AG10803 (cell line): ENCODE measurements at places on chromosomes 7 and 10.

DNA sequence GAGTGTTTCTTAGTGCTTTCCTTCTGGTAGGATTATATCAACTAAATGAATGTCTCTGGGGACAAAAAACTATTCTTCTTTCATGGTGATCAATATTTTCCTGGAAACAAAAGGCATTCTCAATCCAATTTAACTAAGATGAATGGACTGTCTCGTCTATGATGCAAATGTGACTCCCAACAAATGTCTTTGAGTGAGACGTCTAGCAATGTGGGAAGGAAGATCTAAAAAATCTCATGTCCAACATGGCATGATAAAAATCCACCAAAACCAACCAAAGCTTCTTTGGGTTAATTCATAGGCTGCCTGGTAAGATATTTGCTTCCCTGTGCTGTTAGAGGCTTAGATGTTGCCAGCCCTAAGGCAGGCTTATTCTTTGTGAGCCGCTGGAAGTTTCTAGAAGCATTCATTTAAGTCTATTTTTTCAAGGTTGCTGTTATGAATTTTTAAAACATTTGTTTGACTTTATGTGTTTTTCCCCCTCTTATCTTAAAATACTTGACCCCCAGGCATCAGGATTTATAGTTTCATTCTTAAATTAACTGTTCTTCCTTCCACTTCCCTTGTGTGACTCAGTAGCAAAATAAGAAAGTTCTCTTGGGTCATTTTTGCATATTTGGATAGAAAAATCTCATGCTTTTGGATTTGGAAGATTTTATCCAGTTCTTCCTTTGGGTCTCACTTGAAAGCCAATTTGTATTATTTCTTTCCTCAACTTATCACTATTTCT is 156.3 kb downstream of the NRP1 start:
- DNase-seq: no peak

DNA sequence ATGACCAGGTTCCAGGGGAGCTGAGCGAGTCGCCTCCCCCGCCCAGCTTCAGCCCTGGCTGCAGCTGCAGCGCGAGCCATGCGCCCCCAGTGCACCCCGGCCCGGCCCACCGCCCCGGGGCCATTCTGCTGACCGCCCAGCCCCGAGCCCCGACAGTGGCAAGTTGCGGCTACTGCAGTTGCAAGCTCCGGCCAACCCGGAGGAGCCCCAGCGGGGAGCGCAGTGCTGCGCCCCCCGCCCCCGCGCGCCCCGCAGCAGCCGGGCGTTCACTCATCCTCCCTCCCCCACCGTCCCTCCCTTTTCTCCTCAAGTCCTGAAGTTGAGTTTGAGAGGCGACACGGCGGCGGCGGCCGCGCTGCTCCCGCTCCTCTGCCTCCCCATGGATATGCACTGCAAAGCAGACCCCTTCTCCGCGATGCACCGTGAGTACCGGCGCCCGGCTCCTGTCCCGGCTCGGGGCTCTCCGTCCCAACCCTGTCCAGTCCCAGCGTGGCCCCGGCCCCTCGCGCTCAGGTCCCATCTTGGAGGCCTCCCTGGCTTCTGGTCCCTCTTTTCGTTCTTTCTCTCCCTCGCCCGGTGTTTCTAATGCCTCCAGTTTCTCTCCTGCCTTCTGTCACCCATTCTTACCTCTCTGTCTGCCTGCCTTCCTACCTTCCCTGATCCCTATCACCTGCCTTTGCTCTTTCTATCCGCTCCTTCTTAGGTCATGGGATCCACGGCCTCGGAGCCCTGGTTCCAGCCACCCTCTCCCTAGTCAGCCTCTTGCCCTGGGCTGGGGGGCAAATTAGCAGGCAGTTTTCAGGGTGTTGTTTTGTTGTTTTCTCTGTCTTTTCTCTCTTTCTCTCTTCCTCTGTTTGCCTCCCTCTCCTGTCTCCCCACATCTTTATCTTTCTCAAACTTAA is 751 bp downstream of the PAX2 start:
- no peak for DNase-seq

DNA sequence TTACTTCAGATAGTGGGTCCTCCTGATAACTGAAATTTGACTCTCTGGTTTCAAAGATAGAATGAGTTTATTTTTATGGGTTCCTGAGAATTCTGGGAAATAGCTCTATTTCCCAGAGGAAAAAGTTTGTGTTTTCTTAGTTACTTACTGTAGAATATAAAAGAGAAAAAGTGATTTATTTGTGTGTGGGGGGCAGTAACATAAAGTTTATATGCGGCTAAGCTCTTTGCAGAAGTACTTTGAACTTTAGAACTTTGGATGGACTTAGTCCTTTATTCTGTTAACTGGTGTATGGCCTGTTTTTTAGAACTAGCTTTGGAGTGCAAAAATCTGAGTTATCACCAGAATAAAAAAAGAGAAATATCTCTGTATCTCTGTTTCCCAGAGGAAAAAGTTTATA is 157.1 kb downstream of the BBS9 start:
- no peak for DNase-seq

- peak; percentile 13 for DNase-seq
Measured at GRCh38 chr7:75614401-75614800, 122.3 kb downstream of the SPDYE5 start.

GRCh38 chr10:98267894-98268693 is at the start of gene LOXL4:
LOXL4 (minus strand) TSS chr10:98268194; CDS start chr10:98263019, 5,175 bp downstream.
- DNase-seq: peak; percentile 54

- DNase-seq: no peak
Measured at GRCh38 chr10:5184987-5185775, at the start of gene AKR1C8. AKR1C8 (minus strand) TSS chr10:5185150; CDS start chr10:5185104, 46 bp downstream.
